ENCODE measurements at places on chromosomes 11 and 22.

GRCh38 chr11:117688255-117688797 is 108.7 kb downstream of the DSCAML1 start:
- DNase-seq: no peak

DNA sequence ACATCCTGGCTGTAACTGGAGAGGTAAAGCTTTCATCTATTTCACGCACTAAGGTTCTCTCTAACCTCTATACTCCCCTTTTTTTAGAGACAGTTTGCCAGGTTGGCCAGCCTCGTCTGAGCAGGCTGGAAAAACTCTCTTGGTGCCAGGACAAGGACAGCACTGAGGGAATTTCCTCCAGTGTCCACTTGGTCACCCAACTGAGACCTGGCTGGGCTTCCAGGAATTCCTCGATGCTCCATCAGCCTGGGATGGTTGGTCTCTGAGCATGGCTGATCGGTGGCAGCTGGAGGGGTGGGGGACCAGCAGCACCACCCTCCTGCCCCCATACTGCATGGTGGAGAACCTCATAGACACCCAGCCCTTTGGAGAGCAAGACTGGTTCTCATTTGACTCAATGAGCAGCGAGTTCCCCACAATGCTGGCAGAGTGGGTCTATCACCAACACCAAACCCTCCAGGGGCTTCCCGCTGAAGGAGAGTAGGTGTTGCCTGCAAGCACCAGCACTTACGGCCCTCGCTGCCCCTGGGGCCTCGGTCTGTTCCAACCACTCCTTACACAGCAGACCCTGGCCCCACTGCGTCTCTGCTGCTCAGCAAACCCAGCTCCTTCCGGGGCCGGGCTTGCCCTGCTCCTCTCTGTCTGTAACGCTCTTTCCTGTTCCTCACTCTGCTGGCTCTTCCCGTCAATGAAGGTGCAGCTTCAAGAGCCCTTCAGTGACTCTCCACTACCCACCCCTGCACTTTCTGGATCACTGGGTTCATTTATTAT is 122.2 kb downstream of the ST3GAL4 start:
- DNase-seq: no peak

DNA sequence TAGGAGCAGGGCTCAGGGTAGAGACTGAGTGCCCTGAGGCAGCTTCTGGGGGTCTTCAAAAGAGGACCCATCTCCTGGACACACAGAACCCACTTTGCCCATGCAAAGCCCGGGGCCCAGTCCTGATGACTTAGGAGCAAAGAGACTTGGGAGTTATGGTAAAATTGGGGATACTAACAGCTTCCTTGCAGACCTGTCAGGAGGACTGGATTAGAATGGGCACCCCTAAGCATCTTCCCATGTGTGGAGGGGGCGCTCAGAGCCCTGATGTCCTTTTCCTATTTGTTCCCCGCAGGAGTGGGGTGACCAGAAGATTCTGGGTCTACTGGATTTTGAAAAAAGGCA is 100.0 kb downstream of the WNT7B start:
- no peak for DNase-seq

DNA sequence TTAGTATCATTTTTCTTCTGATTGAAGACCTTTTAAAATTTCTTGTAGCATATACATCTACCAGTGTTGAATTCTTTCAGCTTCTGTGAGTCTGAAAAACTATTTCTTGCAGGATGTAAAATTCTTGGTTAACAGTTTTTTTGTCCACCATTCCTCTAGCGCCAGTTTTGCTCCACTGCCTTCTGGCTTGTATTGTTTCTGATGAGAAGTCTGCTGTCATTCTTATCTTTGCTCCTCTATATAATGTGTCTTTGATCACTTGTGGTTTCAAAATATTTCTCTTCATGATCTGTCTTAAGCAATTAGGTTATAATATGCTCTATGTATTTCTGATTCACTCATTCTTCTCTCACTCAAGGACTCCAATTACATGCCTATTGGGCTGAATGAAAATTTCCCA is 152.3 kb downstream of the INSC start:
- DNase-seq: no peak

GRCh38 chr11:124669193-124669592 is 4.3 kb downstream of the SIAE start:
- DNase-seq: peak; percentile 31

- no peak for DNase-seq
Observed at GRCh38 chr11:132115454-132115853, 745.0 kb downstream of the NTM start.

DNA sequence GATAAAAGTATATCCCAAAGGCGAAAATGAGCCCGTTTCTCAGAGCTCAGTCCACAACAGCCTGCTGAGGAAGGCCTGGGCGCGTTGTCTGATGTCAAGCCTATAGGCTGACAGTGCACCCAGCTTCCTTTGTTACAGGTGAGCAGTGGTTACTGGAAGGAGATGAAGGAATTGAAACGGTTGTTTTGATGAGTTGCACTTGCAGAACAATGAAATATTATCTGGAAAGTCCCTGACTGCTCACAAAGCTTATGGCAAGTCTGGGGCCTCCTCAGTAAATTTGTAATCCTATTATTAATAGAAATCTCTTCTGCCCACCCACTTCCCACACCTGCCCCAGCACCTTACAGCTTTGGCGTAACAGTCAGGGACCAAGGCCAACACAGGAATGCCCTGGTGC is 77.8 kb downstream of the C11orf91 start:
- DNase-seq: no peak

DNA sequence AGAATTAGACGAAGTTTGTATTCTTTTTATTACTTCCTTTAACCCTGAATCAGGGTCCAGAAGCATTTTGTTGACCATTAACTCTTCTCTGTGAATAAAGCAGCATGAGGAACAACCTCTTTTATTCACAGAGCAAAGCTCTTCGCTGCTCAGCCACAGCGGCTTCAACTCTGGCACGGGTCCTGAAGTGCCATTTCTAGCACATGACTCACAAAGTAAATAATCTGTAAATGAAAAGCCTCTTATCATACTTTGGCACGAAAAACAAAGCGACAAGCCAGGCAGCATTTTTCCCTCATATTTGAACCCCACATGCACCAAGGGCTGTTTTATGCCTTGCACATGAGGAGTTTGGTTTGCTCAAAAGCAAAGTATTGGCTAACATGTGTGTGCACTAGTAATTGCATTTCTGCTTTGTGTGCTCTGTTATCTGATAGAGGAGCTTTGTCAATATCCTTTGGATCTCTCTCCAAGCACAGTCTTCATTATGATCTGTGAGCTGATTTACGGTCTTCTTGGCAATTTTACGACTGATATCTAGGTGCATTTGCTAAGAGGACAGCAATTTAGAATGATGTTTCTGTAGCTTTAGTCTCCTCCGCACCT is 33.0 kb upstream of the APOBEC3A start:
- DNase-seq: no peak

- peak; percentile 76 for DNase-seq
Observed at GRCh38 chr22:46587061-46587460, 33.1 kb upstream of the GRAMD4 start.

- no peak for DNase-seq
Observed at GRCh38 chr11:3180869-3181268, 15.8 kb upstream of the OSBPL5 start.

All from GM06990 (cell line).